ENCODE measurements at places on chromosomes 3 and 15.
A peak's percentile ranks its signal among the peaks of the same experiment; 100 is the strongest.

GRCh38 chr3:14967285-14967684, 19.9 kb downstream of the NR2C2 start:
- no peak for DNase-seq

- no peak for DNase-seq
Observed at GRCh38 chr15:87312221-87312620, 944.3 kb downstream of the NTRK3 start.

- DNase-seq, result no peak
Observed at GRCh38 chr15:41861736-41862356, 23.2 kb downstream of the PLA2G4B start.

- DNase-seq, result no peak
Observed at GRCh38 chr3:99731499-99731898, 86.2 kb upstream of the CMSS1 start.

DNA sequence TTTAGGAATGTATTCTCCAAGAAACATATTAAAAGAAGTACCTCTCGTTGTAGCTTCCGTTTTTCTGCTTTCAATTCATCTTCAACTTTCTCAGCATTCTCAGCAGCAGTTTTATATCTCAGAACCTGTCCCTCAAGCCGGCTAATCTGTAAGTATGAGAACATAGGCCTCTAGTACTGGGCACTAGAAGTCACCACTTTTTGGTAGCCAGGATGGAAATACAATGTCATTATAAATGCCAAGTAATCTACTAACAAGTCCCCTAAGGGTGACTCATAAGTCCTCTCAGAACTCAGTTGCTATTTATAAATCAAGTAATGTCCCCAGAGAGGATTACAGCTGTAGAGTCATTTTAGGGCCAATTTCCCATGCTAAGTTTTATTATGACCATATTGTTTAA, 61.1 kb downstream of the MLH1 start:
- DNase-seq, result no peak

DNA sequence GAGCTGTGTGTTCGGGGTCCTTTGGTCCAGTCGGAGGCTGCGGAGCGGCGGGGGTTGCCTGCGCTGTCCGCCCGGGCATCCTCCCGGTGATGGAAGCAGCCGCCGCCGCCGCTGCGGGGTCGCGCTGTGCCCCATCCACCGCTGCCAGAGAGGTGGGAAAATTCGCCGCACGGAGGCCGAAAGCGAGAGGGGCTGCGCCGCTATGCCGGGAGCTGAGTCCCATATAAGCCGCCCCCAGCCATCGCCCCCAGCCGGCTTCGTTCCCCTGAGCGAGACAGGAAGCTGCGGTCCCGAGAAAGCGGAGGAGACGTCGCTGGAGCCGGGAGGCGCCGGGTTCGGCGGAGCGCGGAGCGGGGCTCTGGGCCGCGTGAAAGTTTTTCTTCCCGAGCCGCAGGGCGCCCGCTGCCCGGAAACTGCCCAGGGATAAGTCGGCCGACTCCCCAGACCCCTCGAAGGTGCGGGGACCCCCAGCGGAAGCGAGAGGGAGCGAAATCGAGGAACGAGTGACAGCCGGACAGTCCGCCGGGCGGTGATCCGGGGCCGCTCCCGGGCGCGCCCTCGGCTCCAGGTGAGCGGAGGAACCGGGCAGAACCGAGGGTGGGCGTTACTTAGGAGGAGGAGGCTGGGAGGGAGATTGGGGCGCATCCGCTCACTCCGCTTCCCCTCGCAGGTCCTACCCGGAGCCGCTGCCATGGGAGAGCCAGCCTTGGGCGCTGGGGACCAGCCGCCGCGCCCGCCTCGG, 574 bp downstream of the CHST2 start:
- DNase-seq, result peak; percentile 70

- DNase-seq, result no peak
Observed at GRCh38 chr15:55694652-55695150, 48.3 kb downstream of the PRTG start.

DNA sequence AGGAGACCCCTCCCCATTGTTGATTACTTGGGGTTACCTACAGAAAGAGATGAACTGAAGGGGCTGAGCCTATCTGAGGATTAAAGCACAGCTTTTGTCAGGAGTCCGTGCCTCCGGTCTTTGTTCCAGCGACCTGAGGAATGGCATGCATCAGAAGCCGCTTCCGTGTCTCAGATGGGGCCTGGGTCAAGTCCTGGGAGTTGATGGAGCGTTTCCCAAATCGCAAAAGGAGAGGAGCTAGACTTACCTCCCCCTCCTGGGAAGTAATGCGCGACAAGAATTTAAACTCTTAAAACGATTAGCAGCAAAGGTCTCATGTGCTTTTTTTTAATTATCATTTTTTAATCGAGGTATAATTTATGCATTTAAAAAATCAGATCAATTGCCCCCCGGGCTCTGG, 983 bp upstream of the ALDH1A3 start:
- no peak for DNase-seq

- DNase-seq, result no peak
Observed at GRCh38 chr3:114128231-114128630, 50.6 kb downstream of the DRD3 start.

DNA sequence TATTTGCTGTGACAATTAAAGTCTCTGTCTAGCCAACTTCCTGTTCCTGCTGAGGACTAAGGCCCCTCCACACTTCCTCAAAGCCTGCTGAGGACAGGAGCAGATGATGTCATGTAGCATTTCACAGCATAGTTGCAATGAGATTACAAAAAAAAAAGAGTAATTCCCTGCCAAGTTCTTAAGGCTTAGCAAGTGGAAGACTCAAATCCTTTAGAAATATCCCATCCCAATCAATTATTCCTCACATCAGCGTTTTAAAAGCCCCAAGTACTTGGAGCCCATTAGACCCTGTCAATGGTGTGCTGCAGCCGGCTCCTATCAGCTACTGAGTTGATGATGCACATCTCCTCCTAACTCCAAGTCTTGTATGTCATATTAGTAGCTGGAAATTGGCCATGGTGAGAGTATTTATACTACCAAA, 51.7 kb downstream of the TRANK1 start:
- no peak for DNase-seq

- no peak for DNase-seq
Observed at GRCh38 chr3:69104586-69104985, 17.8 kb downstream of the LMOD3 start.

GRCh38 chr3:172980849-172981248, 160.2 kb downstream of the SPATA16 start:
- DNase-seq, result no peak

DNA sequence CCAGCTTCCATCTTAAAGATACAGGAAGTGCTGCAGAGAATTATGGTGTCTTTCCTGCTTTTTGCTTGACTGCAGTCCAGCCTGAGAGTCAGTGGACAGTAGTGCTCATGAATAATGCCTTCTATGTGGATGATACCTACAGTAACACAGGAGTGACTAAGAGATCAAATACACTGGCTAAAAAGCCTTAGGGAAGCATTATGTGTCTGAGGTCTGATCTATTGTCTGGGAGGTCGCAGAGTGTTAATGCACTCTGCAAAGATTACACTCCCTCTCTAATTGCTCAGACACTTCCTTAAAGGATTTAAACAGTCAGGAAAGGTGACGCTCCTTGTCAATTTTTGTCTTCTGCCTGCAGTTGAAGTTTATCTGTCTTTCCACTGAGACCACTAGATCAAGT, 183.6 kb downstream of the MCTP2 start:
- no peak for DNase-seq

DNA sequence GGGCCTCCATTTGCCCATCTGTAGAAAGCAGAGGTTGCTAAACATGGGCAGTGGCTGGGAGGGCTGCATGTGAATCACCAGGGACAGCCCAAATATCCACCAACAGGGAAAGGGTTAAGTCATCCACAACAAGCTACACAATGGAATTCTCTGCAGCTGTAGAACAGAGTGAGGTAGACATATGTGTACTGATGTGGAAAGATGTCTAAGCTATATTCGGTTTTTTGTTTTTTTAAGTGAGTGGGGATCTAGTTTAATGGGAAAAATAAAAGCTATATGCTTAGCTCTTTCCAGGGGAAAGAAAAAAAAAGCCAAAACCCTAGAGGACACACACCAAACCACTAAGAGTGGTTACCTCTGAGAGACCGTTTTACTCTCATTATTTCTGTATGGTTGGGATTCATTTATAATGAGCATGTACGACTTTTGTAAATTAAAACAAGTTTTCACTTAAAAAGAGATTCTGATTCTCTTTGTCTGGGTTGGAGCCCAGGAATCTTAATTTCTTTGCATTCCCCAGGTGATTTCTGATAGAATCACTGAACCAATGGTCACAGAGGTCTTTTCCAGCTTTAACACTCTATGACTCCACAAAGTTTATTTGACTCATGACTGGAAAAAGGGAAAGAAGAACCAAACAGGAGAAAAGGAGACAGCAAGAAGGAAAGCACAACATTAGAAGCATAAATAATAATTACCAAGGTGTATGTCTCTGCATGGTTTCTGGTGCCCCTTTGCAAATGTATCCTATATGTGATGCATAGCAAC, 19.1 kb downstream of the CRABP1 start:
- DNase-seq, result no peak

DNA sequence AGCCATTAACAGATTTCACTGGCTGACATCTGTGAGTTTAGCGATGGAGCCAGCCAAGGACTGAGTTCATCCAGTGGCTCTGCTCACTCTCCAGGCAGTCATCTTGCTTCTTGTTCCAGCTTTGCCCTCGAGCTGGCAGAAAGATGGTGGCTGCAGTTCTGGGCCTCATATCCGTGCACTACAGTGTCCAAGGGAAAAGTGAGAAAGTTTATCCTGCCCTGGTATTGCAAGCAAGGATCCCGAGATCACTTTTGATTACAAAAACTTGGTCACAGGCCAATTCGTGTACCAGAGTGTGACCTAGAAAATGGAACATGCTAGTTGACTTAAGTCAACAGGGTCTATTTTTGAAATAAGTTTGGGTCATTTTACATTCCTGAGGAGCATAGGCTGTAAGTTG, 288.0 kb upstream of the CHRM5 start:
- no peak for DNase-seq

DNA sequence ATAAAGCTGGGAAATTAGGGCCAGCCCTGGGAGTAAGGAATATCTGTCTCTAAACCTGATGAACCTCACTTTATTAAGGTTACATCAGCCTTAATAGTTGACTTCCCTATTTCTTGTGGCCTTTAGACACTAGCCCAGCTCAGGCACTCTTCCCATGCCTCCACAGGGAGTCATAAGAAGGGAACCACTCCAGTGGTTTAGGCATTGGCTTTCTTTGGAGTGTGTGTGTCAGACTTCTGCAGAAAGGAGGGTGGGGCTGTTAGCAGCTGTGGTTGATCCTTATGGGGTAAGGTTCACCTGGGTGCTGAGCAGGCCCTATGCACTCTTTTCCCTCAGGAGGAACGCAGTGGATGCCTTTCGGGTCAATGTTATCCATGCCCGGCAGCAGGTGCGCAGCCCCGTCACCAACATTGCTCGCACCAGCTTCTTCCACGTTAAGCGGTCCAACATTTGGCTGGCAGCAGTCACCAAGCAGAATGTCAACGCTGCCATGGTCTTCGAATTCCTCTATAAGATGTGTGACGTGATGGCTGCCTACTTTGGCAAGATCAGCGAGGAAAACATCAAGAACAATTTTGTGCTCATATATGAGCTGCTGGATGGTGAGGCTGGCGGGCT, 4.0 kb downstream of the AP2M1 start:
- no peak for DNase-seq

DNA sequence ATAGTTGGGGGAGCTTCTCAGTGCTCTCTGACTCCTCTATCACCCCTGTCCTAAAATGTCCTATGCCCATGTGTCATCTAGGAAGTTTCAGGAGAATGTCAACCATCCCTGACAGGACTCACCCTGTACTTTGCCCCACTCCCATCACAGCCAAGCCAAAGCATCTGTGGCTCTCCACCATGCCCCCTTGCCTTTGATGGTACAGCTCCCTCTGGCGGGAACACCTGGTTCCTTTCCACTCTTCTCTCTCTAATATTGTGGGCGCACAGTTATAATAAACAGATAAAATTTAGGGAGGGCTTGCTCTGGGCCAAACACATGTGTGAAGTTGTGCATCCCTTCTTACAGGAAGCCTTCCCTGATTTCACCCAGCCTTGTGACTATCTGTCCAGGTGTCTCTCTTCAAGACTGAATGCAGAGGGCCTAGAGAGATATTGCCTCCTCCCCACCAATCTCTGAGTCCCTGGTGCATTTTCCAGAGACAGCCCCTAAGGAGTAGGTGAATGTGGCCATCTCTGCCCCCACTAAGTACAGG, 62.8 kb downstream of the ISG20 start:
- DNase-seq, result peak; percentile 61

- DNase-seq, result no peak
Observed at GRCh38 chr3:160401291-160402095, 2.0 kb downstream of the SMC4 start.

GRCh38 chr15:83784975-83785374, 131.1 kb downstream of the ADAMTSL3 start:
- DNase-seq, result no peak

DNA sequence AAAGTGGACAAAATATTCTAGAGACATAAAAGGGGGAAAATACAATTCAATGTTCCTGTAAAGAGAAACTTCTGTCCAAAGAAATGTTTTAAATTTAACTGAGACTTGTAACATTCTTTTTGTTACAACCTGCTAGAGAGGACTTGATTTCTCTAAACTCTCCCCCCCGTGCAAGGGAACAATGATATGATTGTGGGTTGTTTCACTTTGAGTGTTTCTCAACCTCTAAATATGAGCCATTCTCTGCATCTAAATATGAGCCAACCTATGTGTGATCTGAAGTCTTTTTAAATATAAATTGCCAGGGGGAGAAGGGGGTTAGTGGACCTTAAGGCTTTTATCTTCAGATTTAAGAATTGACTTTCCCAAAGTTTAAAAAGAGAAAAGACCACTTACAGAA, 14.6 kb downstream of the ZNF860 start:
- no peak for DNase-seq

- DNase-seq, result peak; percentile 39
Observed at GRCh38 chr15:87764461-87765240, 491.9 kb downstream of the NTRK3 start.

- no peak for DNase-seq
Observed at GRCh38 chr15:81175496-81175895, 21.2 kb upstream of the IL16 start.

- no peak for DNase-seq
Observed at GRCh38 chr3:32322311-32322710, 69.3 kb upstream of the CMTM7 start.

DNA sequence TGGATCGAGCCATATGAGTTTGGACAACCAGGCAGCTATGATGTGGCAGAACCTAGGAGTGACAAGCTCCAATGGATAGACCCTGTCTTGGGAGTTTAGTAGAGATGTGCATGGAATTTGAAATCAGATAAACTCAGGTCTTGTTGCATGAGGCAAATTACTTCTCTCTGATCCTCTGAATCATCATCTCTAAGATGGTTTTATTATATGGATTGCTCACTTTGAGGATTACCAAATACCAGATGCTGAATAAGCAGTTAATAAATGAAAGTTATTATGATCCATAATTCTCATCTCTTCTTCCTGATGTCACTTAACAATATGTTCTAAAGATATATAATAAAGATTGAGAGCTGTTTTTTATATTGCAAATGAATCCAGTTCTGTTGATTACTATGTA, 622.2 kb downstream of the NTRK3 start:
- DNase-seq, result no peak

GRCh38 chr15:49815950-49816349, 195.1 kb downstream of the DTWD1 start:
- DNase-seq, result no peak
